ENCODE measurements at places on chromosomes 1 and 21.
A peak's percentile ranks its signal among the peaks of the same experiment; 100 is the strongest.

DNA sequence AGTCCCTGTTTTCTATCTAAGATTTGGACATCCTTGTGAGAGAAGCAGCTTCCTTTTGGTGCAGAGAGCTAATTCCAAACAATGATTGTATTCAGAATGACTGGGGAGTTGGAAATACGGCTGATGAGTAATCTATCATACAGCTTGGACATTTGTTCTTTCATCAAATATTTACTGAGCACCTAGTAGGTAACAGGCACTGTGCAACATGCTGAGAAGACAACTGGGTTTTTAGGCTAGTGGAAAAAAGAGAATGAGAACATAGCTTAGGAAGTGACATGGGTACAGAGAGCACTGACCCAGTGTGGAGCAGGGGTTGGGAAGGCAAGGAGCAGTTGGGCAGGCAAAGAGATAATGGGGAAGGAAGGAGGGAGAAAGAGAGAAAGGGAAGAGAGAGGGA, 87.5 kb downstream of the TBX19 start:
- no peak for DNase-seq

DNA sequence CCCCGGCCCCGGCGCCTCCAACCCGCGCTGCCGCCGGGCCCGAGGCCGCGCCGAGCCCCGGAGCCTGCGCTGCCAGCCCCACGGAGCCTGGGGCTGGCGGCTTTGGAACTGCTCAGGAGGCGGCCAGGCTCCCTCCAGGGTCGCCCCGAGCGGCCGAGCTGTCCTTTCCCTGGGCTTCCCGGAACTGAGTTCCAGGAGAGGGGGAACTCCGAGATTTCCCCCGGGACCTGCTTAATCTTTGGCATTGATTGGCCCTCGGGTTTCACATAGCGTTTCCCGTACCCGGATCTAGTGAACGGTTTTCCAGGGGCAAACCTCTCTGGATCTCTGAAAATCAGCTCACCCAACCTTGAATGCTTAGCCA, 504 bp downstream of the H6PD start:
- no peak for DNase-seq

DNA sequence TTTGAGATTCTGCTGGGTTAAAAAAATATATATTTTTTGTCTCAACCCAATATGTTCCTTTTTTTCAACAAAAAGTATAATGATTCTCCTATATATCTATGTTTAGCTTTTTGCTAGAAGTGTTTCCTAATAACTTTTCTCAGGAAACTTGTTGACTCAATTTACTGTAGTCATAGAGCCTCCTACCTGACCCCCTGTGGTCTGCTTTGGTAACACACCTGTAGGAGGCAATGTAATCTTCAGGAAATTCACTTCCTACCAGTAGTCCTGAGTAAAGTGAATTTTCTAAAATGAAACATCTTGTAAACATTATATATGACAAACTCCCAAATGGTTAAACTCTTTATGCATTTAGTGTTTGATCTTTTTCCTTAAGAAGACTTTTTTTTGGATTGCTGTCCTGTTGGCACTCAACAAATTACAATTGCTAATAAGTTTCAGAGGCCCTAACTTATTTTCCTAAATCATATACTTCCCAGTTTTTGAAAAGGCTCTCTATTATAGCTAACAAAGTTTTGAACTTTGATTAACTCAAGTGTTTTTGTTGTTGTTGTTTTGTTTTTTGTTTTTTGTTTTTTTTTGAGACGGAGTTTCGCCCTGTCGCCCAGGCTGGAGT, 118.3 kb downstream of the OLFML2B start:
- DNase-seq, result no peak

DNA sequence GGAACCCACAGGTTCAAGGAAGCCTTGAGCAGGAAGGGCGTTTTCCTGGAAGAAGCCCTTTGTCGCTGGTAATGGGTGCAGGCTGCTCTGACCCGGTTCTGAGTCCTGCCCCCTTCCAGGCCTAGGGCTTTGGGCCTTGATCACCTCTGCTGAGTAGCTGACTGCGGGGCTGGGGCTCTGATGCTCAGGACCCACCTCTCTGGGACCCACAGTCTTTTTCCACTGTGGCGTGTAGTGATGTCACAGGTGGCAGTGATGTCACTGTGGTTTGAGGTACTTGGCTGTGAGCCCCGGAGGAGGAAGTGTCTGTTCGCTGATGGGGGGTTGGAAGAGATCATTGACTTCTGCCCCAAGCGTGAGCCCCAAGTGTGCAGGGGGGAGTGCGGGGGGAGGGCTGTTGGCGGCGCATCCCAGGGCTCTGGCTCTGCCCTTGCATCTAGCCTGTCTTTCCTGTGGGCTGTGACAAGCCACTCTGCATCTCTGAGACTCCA, 6.9 kb downstream of the TNFRSF1B start:
- DNase-seq, result peak; percentile 52

DNA sequence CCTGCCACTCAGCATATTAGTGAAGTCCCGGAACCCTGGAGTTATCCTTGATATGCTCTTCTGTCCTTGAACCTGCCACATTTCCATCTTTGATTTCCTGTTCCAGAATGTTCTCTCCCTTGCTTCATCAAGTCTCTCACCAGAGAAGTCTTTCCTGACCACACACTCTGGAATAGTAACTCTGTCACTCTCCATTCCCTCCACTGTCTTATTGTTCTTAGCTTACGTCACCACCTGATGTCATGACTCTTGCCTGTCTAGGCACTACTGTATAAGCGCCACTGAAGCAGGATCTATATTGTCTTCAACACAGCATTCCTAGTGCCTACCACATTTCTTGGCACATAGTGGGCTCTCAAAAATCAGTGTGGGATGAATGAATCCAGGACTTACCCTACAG, 65.4 kb upstream of the SMYD2 start:
- DNase-seq, result no peak

- DNase-seq, result no peak
These were observed 36.5 kb downstream of the SLC66A1 start for GRCh38 chr1:19348441-19349198.

GRCh38 chr1:19393046-19393445, 80.9 kb downstream of the SLC66A1 start:
- no peak for DNase-seq

DNA sequence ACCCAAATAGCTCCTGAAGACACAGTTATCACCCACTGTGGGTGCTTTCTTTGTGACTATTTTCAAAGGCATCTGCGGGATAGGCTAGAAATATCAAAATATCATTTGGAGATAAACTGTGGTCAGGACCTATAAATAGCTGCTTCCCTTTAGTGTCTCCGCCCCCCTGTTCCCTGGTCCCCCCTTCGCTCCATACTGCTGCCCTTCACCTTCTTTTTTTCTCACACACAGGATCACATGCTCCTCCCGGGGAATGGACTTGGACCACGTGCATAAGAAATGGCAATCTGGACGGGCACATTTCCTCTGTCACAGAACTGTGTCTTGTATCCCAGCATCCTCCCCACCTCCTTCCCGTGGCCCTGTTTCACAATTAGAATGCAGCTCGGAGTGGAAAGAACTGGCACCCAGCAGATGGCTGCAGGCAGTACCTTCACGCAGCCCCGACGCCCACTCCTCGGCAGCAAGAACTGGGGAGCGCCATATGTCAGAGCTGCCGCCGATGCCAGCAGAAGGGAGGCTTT, 68.8 kb upstream of the SSX2IP start:
- no peak for DNase-seq

- no peak for DNase-seq
These were observed 13.5 kb downstream of the SHISA4 start for GRCh38 chr1:201902198-201902597.

DNA sequence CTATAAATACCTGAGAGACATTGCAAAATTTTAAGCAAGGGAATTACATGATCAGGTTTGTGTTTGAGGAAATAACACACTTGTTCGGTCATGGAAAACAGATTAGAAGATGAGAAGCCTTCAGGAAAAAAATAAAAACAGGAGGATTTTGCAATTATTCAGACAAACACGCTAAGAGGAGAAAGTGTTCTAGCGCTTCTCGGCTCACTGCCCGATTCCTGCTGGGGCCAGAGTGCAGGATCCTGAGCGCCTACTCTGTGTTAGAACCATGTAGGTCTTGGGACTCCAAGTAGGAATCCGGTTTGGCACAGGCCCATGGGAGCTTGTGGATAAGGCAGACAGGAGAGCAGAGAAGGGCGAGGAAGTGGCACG, 8.1 kb upstream of the PRELP start:
- DNase-seq, result no peak

GRCh38 chr1:2088458-2088857, 38.2 kb downstream of the PRKCZ start:
- no peak for DNase-seq

DNA sequence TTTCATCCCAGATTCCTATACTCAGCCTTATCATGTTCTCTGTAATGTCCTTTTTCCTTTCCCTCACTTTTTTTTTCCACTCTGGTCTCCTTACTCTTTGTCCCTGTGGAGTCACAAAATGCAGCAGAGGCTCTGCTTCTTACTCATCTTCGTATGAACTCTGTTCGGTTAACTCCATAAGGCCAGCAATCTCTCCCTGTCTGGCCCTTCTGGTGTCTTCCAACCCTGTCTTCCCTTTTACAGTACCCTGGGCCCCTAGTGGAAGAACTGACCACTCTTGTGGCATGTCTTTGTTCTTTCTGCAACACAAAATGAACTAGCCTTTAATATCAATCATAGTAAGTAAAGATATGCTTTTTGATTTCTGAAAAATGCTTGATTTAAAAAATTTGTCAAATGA, 7.1 kb downstream of the CD101 start:
- no peak for DNase-seq

Data from GF-D8 (cell line).